Activated naive CD8-positive, alpha-beta T cell treated with anti-CD3 and anti-CD28 coated beads, Interleukin-2, amount 50 U/mL, for 16 hours (primary cell): ENCODE measurements at places on chromosomes 6 and 20.

- DNase-seq = no peak
Observed at GRCh38 chr20:45251884-45252560, 2.3 kb downstream of the SLPI start.

DNA sequence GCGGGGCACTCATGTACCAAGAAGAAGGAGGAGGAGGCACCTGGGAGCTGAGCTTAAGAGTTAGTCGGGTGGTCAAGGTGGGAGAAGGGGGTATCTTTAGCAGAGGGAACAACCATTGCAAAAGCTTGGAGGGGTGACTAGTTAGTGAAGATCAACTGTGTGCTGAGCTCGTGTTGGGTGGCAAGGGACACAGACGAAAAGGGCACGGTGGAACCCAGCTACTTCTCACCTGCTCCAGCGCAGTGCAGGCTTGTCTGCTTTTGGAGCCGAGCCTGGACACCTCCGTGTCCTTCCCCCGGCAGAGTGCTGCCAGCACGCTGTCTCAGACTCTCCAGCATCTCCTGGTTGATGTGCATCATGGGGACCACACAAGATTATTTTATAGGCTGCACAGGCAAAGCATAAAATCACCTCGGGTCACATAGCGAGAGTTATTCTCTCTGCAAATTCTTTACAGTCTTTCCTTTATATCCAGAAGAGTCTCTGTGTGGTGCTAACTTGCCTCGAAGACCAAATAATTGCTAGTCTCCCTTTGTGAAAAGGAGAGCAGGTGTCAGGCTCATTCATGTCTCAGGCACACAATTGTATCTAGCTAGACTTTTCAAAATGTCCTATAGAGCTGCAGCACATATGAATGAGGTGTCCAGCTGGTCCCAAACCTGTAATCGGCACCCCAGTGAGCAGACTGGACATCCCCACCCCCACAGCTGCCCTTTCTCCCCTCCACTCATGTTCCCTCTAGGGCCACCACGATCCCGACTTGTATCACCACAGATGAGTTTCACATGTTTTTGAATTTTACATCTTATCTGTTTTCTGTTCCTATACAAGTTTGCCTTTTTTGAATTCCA, 123.4 kb downstream of the CEBPB start:
- DNase-seq = no peak

DNA sequence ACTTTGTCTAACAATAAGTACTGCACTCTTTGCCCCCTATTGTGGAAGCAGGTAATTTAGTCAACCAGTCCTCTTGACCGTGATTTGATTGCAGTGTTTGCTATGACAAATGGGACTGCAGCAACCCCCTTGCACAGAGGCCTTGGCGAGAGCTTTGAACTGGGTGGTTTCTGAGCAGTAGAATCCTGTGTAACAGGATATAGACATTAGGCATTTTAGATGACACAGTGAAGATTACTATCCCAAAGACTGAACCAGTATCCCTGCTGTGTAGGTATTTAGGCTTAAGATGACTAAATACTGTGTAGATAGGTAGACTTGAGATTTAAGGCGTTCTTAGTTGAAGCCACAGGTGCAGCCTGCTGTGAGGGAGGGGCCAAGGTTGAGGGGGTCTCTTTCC, 9.9 kb downstream of the DNMT3B start:
- no peak for DNase-seq

DNA sequence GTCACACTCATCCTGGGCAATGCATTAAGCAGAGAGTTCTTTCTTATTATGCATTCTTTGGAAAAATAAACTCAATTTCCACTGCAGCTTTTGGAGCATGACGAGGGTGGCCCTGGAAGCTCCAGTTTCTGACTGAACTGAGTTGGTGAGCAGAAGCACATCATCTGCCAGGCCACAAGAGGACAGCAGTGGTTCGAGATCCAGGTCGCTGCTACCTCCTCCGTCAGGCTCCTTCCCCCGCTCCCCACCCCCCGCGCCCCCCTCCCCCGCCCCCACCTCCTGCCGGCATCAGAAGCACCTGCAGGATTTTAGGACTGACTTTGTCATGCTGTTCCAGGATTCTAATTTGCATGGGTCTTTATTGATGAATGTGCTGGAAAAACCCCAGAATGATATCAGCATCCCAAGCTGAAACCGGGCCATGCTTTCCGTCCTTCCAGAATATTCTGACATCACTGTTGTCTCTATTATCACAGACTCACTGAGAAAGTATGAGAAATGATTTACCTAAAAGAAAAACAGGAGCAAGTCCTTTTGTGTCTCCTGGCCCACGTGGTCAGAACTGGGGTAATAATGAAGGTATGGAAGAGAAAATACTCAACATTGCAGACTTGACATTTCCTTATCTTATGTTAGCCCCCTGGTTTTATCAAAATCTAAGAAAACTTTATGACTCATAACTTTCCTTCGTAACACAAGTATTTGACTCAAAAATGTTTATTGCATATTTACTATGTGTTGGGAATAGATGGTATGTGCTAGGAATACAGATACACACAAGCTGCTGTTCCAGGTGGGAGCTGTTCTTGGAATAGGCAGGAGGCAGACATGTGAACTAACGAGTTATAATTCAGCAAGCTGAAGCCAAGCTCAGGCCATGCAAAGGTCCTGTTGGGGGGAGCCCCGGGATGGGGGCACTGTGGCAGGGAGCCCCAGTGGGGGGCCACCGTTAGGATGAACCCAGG, 220.2 kb upstream of the EXOC2 start:
- no peak for DNase-seq

GRCh38 chr6:17511084-17511483, 89.0 kb upstream of the FAM8A1 start:
- no peak for DNase-seq
